ENCODE measurements at places on chromosomes 11 and 22.

DNA sequence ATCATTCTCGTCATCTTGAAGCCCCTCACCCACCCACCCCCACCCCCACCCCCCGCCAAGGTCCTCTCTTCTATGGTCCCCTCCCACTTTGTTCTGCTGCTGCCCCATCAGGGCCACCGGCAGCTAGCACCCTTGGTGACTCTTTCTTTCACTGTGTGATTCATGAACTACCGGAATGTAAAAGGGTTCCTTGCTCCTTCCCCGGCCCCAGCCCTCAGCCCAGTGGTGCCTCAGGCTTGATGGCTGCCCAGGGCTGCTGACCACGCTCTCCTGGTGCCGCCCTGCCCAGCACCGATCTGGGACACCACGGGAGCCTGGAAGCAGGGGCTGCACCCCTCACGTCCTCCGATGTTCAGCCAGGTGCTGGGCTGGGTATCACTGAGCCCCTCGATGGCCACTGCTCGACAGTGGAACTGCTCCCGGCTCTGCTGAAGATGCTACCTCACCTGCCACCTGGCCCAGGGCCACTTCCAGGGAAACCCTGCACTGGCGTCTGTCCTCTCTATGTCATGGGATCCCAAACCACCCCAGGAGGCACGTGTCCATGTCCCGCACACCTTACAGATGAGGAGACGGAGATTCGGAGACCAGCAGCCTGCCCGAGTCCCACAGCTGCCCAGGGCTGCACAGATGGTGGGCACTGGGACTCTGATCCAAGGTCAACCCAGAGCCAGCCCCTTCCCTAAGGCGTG, 39.7 kb downstream of the IGLL5 start:
- no peak for DNase-seq

DNA sequence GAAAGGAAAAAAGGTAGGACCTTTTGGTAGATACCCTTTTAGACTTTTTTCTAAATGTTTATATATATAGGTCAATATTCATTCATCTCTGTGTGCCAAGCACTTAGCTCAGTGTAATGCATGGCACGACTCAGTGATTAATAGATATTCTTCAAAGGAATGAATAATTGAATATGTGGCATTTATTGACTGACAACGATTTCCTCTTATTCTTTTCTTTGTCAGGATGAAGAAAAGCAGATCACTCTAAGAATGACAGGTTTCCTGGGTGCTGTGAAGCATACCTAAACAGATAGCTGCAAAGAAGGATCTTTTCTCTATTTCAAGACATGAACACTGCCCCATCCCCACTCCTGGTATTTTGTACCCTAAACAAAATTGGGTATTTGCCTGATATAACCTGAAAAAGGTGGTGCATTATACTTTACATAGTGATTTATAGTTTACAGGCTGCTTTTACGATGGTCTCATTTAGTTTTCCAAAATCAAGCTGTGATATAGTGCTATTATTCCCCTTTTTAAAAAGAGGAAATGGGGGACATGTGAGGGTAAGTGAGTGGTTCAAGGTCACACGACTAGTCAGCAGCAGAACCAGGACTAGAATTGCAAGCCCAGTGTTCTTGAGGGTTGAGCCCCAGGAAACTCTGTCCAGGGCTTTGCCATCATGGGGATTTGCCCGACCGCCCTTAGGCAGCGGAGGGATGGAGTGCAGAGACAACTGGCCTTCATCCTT, 32.9 kb upstream of the CLMP start:
- no peak for DNase-seq

DNA sequence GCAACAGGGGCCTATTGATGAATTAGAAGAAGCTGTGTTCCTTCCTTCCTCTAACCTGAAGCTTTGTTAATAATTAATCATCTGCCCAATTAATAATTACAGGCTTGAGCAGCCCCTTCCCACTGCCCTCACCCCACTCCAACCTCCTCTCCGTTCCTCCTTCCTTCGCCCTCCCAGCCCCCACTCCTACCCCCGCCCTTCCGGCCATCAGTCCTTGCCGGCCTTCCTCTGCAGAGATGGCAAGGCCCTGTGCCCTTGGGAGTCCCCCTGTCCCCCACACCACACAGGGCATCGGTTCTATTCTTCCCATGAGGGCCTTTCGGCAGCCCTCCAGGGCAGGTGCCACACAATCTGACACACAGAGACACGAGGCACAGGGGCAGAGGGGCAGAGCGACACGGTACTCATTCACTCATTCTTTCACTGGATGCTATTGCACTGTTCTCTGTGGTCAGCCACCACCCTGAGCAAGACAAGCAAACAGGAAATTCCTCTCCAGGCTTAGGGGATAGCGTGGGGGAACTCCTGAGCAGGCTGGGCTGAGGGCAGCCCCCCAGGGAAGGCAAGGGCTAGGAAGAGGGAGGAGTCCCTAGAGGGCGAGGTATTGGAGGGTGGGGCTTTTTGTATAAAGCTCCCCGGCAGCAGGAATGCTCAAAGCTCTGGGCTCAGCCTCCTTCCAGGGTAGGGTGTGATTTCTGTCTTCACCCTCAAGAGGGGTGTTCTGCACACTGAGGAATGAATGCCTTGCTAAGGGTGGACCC, 14.7 kb downstream of the MGAT3 start:
- no peak for DNase-seq

- DNase-seq, result no peak
Measured at GRCh38 chr11:8256271-8257002, 7.2 kb downstream of the LMO1 start.

GRCh38 chr11:128532016-128532571, 55.3 kb downstream of the ETS1 start:
- no peak for DNase-seq

GRCh38 chr22:19845054-19845722, 9.5 kb downstream of the GNB1L start:
- no peak for DNase-seq

DNA sequence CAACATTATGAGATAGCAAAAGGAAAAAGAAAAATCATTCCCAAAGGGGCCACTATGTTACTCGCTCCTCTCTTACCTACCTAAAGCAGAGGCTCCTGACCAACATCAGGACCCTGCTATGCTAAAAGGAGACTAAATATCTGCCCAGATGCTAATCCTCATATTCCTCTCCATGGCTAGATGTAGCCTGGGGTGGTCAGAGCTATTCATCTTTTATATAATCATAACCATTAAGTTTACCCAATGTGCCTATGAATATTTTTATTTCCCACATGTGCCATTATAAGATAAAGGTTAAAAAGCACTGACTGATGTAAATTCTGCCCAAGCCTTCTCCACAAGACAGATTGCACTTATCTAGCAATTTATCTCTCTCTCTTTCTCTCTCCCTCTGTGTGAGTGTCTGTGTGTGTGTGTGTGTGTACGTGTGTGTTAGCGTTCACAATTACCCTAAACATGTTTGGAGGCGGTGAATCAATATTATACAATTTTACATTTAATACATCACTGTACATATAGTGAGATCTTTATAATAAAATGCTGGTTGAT, 41.2 kb upstream of the ANO5 start:
- no peak for DNase-seq

DNA sequence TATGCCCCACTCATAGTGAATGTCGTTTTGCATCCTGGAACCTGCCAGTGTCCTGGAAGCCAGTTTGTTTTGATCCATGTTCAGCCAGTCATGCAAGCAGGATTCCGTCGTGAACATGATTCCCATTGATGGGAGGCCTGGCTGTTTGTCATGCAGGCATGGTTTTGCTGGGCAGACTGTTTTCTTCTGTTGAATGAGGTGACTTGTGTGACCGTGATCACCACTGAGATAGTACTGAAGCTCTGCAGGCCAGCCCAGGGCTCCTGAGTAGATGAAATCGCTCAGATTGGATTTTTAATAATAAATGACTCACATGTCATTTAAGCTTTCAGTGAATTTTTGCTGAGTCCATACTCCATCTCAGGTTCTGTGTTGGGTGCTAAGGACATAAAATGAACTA, 117.8 kb downstream of the PDE2A start:
- DNase-seq, result no peak

DNA sequence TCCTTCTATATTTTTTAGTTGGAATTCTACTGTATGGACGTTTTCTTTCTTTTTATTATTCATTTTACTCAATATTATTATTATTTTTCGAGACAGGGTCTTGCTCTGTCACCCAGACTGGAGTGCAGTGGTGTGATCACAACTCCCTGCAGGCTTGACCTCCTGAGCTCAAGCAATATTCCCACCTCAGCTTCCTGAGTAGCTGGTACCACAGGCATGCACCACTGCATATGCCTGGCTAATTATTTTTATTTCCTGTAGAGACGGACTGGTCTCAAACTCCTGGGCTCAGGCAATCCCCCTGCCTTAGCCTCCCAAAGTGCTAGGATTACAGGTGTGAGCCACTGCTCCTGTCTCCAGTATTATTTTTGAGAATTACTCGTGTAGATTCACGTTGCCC, 34.0 kb upstream of the CCDC134 start:
- no peak for DNase-seq

- DNase-seq, result no peak
Measured at GRCh38 chr11:96061069-96061468, 137.2 kb upstream of the MTMR2 start.

DNA sequence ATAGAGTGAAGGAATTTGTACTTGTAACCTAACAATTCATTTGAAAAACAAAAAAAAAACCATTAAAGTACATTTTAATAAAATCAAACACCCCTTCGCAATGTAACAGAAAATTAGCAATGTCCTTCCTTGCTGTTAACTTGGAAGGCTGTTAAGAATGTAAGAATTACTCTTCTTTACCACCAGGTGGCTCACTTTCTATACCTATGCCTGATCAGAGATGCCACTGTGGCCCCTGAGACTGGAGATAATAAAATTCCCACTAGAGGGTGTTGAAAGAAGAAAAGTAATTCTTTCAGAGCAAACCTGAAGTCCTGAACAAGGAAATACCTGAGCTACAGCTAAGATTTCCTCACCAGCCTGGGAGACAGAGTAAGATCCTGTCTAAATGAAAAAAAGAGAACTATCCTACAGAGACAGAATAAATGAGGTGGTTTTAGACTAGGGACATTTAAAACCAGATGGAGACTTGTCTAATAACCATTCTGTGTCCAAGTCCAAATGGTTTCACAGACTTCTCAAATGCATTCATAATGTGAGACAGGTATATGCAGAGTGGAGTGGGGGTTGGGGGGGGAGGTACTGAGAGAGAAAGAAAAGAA, 1089.3 kb downstream of the FAM181B start:
- no peak for DNase-seq

- DNase-seq, result no peak
Measured at GRCh38 chr11:14132312-14132711, 169.8 kb downstream of the SPON1 start.

DNA sequence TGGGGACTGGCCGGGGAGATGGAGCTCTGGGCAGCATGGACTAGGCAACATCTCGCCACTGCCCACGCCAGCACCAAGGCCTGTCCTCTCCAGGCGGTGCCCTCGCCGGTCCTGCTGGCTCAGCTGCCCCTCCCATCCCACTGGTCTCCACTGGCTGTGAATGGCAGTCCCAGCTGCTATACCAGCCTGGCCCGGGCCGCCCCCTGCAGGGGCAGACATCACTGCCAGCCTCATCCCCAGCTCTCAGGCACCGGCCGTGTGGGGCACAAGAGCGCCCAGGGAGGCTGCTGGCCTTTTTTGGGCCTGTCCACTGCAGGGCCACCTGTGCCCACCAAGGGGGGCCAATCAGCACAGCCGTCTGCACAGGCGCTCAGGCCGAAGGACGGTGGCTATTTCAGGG, 30.1 kb upstream of the H19 start:
- DNase-seq, result no peak

DNA sequence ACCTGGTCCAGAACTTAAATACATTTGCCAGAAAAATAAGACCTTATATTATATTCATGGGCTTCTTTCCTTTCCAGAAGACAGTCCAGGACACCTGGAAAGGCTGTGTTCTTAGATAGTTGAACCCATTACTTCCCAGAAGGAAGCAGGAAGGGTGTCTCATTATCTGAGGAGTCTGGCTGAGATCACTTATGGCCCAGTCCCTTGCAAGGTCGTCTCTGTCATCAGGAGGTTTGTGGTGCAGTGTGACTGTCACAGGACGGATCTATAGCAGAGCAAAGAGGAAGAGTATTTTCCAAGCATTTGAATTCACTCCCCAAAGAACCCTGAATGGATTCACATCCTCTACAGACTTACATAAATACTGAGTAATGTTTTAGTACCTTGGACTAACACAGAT, 270.7 kb upstream of the MTNR1B start:
- DNase-seq, result no peak

DNA sequence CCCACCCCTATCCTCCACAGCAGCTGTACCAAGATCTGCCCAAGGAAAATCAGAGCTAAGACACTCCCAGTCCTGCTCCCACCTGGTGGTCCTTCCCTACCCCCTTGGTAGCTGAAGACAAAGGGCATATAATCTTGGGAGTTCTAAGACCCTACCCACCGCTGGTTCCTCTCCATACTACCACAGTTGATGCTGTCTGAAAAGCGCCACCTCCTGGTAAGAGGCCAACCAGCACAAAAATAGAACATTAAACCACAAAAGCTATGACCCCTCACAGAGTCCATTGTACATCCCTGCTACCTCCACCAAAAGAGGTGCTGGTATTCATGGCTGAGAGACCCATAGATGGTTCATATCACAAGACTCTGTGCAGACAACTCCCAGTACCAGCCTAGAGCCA, 161.5 kb upstream of the ARHGAP42 start:
- no peak for DNase-seq

DNA sequence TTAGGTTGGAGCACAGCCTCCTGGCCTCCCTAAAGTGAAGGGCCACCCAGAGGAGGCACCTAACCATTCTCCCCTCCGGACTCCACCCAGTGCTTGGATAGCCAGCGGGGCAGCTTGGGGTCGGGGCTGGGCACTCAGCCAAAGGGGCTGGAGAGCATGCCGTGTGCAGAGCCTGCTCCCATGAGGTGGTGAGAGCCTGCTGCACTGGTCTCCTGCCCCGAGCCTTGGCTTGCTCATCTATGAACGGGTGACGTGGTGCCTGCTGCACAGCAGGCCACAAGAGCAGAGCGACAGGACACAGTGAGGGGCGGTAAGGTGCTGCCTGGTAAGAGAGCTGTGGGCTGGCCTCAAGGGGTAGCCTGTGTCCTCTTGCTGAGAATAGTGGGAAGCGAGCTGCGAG, 14.0 kb upstream of the CCDC188 start:
- DNase-seq, result no peak

DNA sequence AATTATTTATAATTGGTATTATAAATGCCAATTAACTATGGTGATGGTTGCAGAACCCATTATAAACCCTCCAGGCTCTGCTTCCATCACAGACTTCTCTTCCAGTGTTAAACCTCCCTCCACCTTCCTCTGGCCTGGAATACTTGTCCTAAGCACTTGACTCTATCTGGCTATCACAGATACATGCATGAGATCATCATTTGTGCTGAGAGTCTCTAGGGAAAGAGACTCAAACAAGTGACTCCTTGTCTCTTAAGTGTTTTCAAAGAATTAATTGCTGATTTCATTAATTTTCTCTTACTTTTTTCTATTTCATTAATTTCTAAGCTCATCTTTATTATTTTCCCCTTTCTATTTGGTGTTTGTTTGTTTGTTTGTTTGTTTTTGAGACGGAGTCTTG, 29.1 kb downstream of the RTL6 start:
- no peak for DNase-seq

GRCh38 chr11:1029654-1030053, 6.9 kb downstream of the MUC6 start:
- DNase-seq, result no peak

- DNase-seq, result no peak
Measured at GRCh38 chr11:73156686-73157085, 14.6 kb upstream of the FCHSD2 start.

- peak; percentile 86 for DNase-seq
Measured at GRCh38 chr11:66429983-66430602, 8.6 kb downstream of the MRPL11 start.

All from natural killer cell (primary cell).